ENCODE measurements at places on chromosomes 2 and 18. TPM values are rescaled to one million over a fixed set of nuclear protein-coding genes. Genes with fewer than 3 reads are reported as not detected.

Gene CDH19
- total RNA-seq, result not detected

Gene IL18R1
- 15.0 TPM for total RNA-seq

Gene CCDC102B
- 2.1 TPM for total RNA-seq

Gene TCF7L1
- not detected for total RNA-seq

Gene CCDC74A
- 10.2 TPM for total RNA-seq

Gene TCF23
- total RNA-seq, result not detected

Gene CPO
- not detected for total RNA-seq

Gene RGPD4
- total RNA-seq, result 0.07 TPM

Gene UGT1A5
- total RNA-seq, result not detected

Gene AOX1
- 0.54 TPM for total RNA-seq

Gene REG1B
- total RNA-seq, result not detected

Gene KLHL30
- not detected for total RNA-seq

Gene PMAIP1
- 92.8 TPM for total RNA-seq

Gene KIF1A
- total RNA-seq, result 9.0 TPM

Gene COL4A3
- not detected for total RNA-seq

Gene CLEC4F
- not detected for total RNA-seq

Gene TXNDC2
- not detected for total RNA-seq

Gene SRSF7
- 333 TPM for total RNA-seq

Gene ABHD1
- total RNA-seq, result 0.50 TPM
